ENCODE measurements at places on chromosomes 3 and 15.

- no peak for DNase-seq
Measured at GRCh38 chr3:137509354-137510045, 254.6 kb upstream of the SOX14 start.

DNA sequence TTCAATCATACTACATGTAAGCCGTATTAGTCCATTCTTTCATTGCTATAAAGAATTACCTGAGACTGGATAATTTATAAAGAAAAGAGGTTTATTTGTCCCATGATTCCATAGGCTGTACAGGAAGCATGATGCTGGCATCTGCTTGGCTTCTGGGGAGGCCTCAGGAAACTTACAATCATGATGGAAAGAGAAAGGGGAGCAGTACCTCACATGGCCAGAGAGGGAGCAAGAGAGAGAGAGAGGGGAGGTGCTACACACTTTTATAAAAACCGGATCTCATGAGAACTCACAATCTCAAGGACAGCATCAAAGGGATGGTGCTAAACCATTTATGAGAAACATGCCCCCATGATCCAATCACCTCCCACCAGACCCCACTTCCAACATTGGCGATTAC lies 14.3 kb upstream of the CLASP2 start:
- peak; percentile 10 for DNase-seq

DNA sequence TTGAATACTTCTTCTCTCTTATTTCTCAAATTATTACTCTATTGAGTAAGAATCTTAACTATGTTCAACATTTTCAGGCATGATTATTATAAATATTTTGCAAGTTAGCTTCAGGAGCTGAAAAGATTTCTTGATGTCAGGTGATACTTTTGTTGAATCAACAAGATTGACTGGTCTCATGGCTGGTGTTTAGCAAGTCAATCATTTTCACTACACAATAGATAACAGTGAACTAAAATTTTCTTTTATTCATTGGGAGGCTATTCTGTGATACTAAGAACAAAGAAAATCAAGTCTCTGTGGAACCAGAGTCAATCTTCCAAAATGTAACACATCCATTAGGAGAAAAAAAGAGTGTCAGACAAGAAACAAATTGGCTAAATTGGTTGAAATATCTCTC lies 476.7 kb downstream of the CNTN3 start:
- no peak for DNase-seq

DNA sequence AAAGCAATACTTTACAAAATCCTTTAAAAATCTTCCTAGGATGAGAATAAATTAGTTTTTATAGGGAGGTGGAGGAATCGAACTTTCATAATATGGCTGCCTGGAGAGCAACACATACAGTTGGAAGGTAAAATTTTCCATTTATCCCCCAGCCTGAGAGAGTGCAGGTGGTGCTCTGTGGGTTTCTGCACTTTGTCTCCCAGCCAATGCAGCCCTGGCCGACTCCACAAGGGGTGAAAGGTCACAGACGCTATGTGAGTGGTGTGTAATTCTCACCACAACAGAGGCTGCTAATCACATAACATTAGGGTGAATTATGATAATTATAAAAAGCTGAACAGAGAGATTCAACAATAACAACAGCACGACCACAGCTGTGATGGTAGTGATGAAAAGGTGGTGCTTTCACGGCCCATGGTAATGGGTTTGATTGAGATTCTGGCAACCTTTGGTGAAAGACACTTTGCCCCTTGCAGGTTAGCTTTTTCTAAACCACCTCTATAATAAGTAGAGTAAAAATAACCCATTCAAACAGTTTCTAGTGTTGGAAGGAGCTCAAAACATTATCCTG lies 30.1 kb upstream of the NANOGP8 start:
- DNase-seq: no peak

GRCh38 chr3:36763850-36764703 lies at the start of gene DCLK3:
DCLK3 (minus strand) TSS chr3:36764553; CDS start chr3:36764263, 290 bp downstream.
- peak; percentile 9 for DNase-seq

DNA sequence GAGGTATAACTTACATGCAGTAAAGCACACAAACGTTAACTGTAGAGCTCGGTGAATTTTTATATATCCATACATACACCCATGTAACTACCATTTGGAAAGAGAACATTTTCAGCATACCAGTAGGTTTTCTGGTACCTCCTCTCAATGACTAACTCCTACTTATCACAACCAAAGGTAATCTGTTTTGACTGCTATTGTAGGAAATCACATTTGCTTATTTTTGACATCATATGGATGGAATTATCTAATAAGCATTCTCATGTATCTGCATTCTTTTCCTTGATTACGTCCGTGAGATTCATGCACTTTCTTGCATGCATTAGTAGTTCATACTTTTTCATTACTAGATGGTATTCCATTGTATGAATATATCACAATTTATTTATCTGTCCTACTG lies 76.8 kb downstream of the CSNK1G1 start:
- DNase-seq: no peak

GRCh38 chr3:36761779-36762178 lies 2.6 kb downstream of the DCLK3 start:
- no peak for DNase-seq

DNA sequence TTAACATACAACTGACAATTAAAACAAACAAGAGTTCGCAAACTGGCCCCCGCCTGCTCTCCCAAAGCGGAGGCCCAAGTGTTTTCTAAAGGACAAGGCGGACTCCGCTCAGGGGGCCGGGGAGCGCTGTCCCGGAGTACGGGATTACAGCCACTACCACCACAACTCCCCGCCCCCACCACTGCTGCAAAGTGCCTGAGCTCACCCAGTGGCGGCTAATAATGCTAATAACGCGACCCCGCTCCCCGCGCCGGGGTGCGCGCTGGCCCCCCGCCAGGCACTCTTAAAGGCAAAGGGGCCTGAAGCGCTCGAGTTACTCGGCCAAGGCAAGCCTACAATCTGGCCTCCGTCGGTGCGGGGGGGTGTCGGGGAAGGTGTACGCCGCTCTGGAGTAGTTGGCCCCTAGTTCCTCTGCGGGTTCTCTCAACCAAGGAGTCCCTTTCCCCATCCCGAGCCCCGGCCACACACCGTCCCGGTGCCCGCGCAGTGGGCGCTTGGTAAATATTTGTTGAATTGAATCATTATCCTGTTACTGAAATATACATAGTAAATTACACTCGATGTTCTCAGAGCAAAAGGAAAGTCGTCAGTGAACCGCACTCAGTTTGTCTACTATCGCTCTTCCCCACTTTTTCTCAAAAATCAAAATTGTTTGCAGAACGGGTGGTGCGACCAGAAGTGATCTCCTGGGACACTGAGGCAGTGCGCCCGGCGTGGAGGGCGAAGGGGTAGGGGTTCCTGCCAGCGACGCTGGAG lies 827 bp downstream of the WNT5A start:
- peak; percentile 9 for DNase-seq

DNA sequence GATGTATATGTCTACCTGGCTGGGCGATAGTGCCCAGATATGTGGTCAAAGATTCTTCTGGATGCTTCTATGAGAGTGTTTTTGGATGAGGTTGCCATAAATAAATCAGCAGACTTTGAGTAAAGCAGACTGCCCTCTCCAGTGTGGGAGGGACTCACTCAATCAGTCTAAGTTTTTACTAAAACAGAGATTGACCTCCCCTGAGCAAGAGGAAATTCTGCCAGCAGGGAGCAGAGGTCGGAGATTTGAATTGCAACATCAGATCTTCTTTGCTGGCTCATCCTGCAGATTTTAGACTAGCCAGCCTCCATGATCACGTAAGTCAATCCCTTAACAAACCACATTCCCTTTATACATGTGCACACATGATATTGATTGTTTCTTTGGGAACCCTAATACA lies 300.9 kb downstream of the MCTP2 start:
- DNase-seq: no peak

DNA sequence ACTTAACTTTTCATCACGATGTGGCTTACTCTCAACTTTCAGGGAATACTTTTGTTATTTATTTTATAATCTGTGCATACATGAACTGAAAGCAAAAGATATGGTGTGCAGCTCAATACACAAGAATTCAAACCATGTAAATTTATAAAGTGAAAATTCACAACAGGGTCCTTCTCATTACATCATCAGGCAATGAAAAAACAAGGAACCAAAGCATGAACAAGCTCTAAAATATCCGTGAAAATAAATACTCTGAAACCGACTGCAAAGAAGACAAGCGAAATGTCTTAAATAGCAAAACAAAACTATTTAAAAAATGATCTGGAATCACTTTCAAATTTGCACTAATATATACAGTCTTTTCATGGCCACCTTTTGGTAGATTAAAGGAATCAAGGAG lies 28.9 kb downstream of the GNB5 start:
- DNase-seq: no peak

- no peak for DNase-seq
Measured at GRCh38 chr15:89899295-89899945, 5.6 kb upstream of the AP3S2 start.

GRCh38 chr3:140552403-140552802 lies 125.5 kb upstream of the TRIM42 start:
- DNase-seq: no peak

Measured in stimulated activated naive CD8-positive, alpha-beta T cell treated with anti-CD3 and anti-CD28 coated beads, Interleukin-15, amount 100 ng/mL, for 72 hours (primary cell).